ENCODE measurements at places on chromosomes 4 and X.

GRCh38 chr4:6777636-6778281, 4.8 kb upstream of the KIAA0232 start:
- no peak for DNase-seq

- DNase-seq, result peak; percentile 74
Observed at GRCh38 chrX:150212672-150213480, 150.2 kb upstream of the MAMLD1 start.

- no peak for DNase-seq
Observed at GRCh38 chr4:5883916-5884315, 9.0 kb downstream of the CRMP1 start.

- DNase-seq, result peak; percentile 27
Observed at GRCh38 chr4:6548201-6548881, 26.6 kb upstream of the MAN2B2 start.

DNA sequence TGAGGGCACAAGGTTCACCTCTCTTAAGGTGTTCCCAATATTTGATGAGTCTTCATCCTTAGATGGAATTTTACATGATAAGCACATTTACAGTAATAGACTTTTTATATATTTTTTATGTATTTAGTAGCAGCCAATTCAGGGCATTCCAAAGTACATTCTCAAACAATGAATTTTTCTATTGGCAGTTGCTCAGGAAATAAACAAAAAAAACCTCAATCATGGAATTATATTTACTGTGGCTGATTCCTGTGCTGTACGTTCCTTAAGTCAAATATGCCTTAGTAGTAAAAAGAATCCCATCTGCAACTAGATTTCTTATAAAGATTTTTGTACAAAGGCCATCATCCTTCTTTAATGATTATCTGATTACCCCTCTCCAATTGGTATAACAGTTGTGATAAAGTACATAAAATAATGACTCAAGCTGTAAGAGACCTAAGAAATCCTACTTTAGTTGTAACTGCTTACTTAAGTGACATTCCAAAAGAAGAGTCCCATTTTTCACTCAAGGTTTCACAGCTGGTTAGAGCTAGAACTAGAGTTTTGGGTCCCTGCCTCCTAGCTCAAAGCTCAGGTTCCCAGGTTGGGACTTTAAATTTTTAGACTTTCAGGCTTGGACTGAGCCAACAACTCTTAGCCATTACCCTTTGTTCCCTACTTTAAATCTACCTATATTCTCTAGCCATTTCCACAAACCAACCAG, 152.7 kb downstream of the FHIP1A start:
- DNase-seq, result no peak

DNA sequence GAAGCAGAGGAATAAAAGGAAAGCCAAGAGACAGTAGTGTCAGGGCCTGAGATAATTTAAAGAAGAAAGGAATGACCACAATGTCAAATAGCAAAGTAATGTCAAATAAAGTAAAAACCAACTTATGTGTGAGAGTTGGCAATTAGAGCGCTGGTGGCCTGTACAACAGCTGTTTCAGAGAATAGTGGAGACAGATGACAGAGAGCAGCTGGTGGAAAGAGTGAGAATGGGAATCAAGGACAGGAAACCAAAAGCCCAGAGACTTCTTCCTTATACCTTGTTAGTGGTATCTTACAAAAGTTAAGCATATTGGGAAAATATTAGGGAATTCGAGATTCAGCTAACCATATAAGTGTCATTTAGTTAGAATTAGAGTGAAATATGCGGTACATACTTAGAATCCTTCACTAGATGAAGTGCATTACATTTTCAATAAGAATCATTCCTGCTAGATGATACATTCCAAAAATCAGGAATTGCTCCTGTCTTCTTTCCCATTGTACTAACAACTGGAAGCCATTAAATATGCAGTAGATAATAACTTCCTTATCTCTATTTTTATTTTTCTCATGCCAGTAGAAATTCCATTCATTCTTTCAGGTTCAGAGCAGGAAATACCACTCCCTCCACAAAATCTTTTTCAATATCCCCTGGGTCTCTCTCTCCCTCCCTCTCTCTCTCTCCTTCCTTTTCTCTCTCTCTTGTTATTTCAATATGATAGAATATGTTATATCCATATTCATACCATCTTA, 525.4 kb downstream of the CENPC start:
- peak; percentile 71 for DNase-seq

- no peak for DNase-seq
Observed at GRCh38 chrX:41718481-41719235, 5.3 kb upstream of the GPR82 start.

DNA sequence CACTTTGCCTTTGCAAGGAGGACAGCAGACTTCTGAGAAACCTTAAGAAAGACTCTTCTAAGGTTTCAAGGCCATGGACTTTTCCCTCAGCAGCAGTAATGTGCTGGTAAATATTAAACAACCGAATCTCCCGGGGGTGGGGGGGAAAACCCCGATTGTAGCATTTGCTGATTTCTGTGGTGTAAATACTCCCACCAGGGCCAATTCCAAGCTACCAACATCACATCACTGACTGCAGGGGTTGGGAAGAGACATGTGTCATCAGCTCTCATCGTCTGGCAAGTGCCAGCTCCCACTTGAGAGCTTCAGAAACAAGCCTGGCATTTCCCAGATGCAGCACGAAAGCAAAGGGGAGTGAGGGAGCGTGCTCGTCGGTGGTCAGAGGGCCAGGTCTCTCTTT, 101.2 kb downstream of the BCOR start:
- DNase-seq, result peak; percentile 29

- DNase-seq, result no peak
Observed at GRCh38 chr4:177051473-177052060, 258.1 kb upstream of the NEIL3 start.
